ENCODE measurements at places on chromosomes 7 and 10.

GRCh38 chr7:150923802-150924201 lies 54.3 kb downstream of the KCNH2 start:
- DNase-seq, result no peak

DNA sequence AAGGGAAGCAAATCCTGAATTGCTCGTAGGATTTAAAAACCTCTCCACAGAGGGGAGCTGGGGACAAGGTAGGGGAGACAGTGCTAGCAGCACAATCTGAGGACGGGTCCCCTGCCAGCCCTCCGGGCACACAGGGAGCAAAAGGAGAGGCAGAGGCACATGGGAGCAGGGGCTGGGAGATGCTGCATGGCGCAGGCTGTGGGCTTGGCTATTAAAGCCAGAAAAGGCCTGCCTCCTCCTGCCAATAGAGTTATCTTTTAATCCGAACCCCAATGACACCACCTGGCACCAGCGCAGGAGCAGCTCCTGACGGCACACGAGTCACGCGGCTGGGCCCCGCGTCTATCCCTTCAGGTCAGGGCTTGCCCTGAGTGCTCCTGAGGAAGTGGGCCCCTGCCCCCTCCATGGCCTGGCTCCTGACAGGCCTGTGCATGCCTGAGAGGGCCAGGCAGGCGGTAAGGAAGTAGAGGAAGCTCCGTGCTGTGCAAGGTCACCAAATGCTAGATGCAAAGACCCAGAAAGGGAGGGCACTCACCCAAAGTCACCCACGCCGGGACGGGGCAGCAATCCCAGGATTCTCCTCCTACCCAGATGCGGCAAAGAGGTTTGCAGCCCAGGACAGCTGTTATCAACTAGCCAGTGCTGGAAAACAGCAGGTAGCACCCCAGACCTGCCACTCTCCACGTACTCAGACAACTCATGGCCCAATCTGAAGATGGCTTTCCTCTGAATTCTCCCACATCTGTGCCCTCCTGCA lies 28.1 kb downstream of the DLG5 start:
- DNase-seq, result peak; percentile 79

DNA sequence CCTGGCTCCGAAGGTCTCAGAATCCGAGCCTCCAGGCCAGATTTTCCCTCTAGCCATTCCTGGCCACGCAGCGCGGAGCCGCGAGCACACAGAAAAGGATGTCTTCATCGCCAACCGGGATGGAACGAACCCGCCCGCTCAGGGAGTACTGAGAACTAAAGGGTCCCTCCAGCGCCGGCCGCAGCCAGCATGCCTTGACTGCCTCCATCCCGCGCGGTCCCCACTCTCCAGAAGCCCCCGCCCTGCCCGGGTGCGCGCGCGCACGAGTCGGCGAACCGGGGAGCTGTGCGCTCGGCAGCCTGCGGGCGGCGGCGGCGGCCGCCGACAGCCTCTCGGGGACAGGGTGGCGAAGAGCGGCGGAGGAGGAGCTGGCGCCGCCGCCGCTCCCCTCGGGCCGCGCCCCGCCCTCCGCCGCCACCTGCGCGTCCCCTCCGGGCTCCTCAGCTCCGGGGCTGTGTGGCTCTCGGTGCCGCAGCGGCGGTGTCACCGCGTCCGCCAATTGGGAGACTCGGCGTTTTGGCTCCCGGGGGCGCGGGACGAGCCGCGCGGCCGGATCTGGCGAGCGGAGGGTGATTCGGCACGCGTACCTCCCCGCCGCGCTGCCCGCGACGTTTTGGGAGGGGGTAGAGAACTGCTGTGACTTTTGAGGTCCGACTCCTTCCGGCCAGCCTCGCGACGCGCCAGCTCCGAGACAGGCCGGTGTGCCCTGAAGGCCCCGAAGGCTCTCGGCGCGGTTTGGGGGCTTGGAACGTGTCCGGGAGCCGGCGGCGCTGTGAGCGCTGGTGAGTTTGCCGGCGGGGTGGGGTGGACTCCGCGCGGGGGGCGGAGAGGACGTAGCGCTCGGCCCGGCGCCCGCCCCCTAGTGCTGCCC lies 453 bp upstream of the GALNT17 start:
- DNase-seq, result no peak

DNA sequence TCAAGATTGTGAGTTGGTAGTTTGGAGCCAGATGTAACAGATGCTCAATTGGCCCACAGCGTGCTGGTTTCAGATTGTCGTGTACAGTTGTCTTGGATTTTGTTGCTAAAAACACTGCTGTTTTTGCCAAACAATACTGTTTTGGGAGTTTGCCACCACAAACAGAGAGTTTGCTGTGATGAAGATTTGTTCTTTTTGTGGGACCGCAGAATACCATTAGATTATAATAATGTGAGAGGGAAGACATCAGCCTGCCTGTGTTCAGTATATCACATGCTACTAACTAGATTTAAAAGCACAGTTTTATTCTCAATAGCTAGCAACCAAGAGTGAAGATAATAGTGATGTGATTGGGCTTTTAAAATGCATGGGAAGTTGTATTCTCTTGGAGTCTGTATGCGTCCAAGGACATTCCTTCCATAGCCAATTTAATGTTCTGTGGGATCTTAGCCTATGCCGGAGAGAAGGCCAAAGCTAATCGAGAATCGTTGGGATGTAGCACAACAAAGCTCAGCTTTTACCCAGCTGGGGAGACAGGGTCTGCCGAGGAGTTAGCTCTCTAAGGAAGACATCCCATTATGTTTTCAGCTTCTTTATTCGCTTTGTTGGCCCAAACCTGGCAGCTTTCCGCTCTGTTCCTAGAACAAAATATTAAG lies 18.7 kb upstream of the ITGA8 start:
- DNase-seq, result peak; percentile 35

Measured in lower leg skin (tissue), 4 donors.